ENCODE measurements at places on chromosomes 1 and 21.

DNA sequence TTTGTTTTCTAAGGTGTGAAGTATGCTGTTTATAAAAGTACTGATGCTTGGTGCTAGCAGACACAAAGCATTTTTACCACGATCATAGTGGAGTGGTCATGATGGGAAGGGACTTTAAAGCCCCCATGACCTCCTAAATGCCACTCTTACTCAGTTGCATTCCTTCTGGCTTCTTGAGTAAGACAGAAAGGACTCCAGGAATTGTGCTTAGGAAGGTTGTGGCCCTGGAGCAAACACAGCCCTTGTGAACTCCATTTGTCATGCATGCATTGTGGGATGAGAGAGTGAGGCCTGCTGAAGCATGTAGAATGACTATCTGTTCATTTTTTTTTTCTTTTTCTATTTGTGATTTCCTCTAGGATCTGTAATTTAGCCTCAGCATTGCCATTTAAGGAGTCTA, 34.2 kb downstream of the AK5 start:
- no peak for DNase-seq

- no peak for DNase-seq
Observed at GRCh38 chr1:20641975-20642374, 8.7 kb downstream of the PINK1 start.

DNA sequence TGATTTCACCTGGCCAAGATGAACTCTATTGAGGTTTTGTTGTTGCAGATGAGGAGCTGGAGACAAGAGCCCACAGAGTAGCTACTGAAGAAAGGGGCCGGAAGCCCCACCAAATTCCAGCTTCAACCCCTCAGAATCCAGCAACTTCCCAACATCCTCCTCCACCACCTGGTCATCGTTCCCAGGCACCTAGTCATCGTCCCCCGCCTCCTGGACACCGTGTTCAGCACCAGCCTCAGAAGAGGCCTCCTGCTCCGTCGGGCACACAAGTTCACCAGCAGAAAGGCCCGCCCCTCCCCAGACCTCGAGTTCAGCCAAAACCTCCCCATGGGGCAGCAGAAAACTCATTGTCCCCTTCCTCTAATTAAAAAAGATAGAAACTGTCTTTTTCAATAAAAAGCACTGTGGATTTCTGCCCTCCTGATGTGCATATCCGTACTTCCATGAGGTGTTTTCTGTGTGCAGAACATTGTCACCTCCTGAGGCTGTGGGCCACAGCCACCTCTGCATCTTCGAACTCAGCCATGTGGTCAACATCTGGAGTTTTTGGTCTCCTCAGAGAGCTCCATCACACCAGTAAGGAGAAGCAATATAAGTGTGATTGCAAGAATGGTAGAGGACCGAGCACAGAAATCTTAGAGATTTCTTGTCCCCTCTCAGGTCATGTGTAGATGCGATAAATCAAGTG, 14.3 kb downstream of the CD2 start:
- no peak for DNase-seq

DNA sequence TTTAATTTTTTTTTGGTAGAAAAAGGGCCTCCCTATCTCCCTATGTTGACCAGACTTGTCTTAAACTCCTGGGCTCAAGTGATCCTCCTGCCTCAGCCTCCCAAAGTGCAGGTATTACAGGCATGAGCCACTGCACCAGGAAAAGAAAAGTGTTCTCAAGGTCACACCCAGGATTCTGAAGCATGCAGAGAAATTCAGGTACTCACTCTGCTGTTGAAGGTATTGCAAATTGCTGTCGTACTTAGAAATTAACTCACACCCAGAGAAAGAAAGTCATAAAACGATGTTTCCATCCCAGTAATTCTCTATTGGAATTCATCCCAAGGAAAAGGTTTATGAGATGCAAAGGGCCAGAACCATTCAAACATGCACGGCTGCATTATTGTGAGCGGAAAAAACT, 73.7 kb downstream of the DHRS3 start:
- no peak for DNase-seq

- no peak for DNase-seq
Observed at GRCh38 chr1:52476943-52477342, 72.5 kb downstream of the PRPF38A start.

DNA sequence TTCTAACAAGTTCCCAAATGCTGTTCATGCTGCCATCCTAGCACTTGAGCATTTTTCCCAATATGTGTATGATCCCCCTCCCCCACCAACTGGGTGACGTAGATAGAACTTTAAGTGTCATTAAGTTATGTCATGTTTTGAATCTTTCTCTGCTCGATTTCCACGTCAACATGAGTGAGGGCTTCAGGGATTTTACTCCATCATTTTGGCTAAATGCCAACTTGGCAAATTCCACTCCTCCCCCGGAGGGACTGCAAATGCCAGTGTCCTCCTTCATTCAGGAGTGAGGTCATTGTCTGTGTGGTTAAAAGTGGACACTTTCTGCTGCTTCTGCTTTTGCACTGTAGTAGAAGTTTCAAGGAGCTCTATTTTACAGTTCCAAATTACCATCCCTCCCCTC, 201.7 kb downstream of the FGGY start:
- DNase-seq = no peak

All from stimulated activated CD4-positive, alpha-beta T cell treated with anti-CD3 and anti-CD28 coated beads, Interleukin-4, amount 100 ng/mL, for 1 hour (primary cell).